ENCODE measurements at places on chromosomes 4 and X.

GRCh38 chrX:2732076-2732475, 19.8 kb upstream of the XG start:
- H3K36me3 ChIP-seq = peaks cover 4% of the 10 kb centered on the region
- H3K27me3 ChIP-seq = no peaks in the 10 kb centered on the region
- no peak for DNase-seq
- H3K27ac ChIP-seq = no peak overlapping the region
- peaks cover 8% of the 10 kb centered on the region for H3K4me1 ChIP-seq

GRCh38 chr4:73684097-73684496, 56.3 kb upstream of the CXCL8 start:
- H3K27ac ChIP-seq = no peak overlapping the region
- no peak for DNase-seq
- peaks cover 9% of the 10 kb centered on the region for H3K27me3 ChIP-seq
- H3K4me3 ChIP-seq = no peak overlapping the region
- H3K36me3 ChIP-seq = no peaks in the 10 kb centered on the region

DNA sequence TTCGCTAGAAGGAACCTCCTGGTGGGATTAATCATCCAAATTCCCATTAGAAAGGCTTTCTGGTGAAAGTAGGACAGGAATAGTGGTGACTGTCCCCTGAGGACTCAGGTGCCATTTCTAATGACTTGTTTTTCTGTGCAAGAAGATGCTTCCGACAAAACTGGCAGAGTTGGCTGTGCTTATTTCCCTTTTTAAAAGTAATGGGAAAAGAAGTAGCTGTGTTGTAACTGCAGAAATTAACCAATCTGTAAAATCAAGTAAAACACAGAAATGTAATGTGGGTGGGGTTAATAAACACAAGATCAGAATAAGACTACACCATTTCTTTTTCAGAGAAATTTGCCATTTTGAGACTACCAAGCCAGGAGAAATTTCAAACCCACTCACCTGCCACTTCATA, 55.0 kb upstream of the FAM9B start:
- H3K4me1 ChIP-seq = peaks cover 19% of the 10 kb centered on the region
- no peak overlapping the region for H3K27ac ChIP-seq
- no peaks in the 10 kb centered on the region for H3K36me3 ChIP-seq
- no peak for DNase-seq

DNA sequence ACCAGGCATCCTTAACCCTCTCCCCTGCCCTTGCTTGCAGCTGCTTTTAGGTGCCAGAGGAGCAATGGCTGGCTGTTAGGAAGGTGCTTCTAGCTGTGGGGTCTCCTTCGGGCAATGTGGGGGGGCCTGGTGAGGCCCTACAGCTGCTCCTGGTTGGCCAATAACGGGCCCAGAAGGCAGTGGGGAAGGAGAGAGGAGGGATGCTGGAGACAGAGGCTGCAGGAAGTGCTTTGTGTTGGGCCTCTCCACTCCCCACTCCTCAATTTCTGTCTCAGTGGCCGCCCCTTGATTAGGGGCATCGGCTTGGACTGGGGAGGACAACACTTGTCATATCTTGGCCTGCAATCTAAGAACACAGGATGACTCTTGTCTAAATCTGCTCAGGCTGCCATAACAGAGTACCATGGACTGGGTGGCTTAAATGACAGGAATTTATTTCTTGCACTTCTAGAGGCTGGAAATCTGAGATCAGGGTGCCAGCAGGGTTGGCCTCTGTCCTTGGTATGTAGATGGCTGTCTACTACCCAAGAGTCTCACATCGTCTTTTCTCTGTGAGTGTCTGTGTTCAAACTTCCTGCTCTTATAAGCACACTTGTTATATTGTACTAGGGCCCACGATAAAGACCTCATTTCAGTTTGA, 374.3 kb downstream of the MID1IP1 start:
- H3K4me3 ChIP-seq = peak overlapping the region; percentile 42
- H3K36me3 ChIP-seq = no peaks in the 10 kb centered on the region
- H3K27ac ChIP-seq = peak overlapping the region; percentile 93
- no peak for DNase-seq
- H3K27me3 ChIP-seq = no peaks in the 10 kb centered on the region

GRCh38 chr4:11049001-11049400, 364.4 kb upstream of the CLNK start:
- H3K36me3 ChIP-seq = peaks cover 17% of the 10 kb centered on the region
- no peak overlapping the region for H3K27ac ChIP-seq
- no peak for DNase-seq
- peaks cover 9% of the 10 kb centered on the region for H3K4me1 ChIP-seq
- H3K27me3 ChIP-seq = no peaks in the 10 kb centered on the region

DNA sequence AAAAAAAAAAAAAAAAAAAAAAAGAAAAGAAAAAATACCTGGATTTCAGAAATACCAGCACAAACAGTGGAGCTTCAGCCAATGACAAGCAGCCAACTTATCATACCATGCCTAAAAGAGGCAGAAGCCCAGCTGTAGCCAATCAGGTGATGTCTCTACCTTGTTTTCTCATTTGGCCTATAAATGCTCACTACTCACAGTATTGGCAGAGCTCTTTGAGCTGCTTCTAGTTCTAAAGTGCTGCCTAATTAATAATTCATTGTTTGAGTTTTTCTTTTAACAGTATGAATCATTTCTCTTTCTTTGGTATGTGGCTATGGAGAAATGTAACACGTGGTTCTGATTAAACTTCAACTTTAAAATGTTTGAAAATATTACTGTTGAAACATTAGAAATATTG, 188.8 kb upstream of the TECRL start:
- no peak overlapping the region for H3K4me3 ChIP-seq
- no peaks in the 10 kb centered on the region for H3K36me3 ChIP-seq
- DNase-seq = no peak
- H3K4me1 ChIP-seq = no peaks in the 10 kb centered on the region
- no peaks in the 10 kb centered on the region for H3K27me3 ChIP-seq
- H3K27ac ChIP-seq = no peak overlapping the region

GRCh38 chr4:181061787-181062186, 1181.4 kb upstream of the TENM3 start:
- H3K4me3 ChIP-seq = no peak overlapping the region
- no peak overlapping the region for H3K27ac ChIP-seq
- H3K27me3 ChIP-seq = no peaks in the 10 kb centered on the region
- H3K36me3 ChIP-seq = no peaks in the 10 kb centered on the region
- no peak for DNase-seq
- H3K4me1 ChIP-seq = no peaks in the 10 kb centered on the region

- no peaks in the 10 kb centered on the region for H3K36me3 ChIP-seq
- no peaks in the 10 kb centered on the region for H3K4me1 ChIP-seq
- DNase-seq = no peak
- peaks cover 3% of the 10 kb centered on the region for H3K27me3 ChIP-seq
- no peak overlapping the region for H3K4me3 ChIP-seq
- H3K27ac ChIP-seq = no peak overlapping the region
Measured at GRCh38 chr4:17718471-17718870, 63.0 kb downstream of the FAM184B start.

DNA sequence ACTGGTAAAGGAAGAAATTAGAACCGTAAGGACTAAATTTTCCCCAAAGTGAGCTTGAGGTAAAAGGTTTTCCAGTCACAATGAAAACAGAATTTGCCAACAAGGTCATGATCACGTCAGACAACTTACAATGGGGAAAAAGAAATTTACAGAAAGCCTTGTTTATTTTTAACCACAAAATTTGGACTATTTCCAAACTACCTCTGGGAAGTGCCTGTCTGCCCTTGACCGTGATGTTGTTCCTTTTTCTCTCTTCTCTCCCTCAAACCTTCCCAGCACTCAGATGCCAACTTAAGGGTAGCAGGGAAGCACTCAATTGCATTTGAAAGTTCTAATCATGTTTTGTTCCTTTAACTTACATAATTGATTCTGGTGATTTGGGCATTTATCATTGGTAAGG, 32.5 kb downstream of the MEPE start:
- H3K4me1 ChIP-seq = no peaks in the 10 kb centered on the region
- no peaks in the 10 kb centered on the region for H3K36me3 ChIP-seq
- no peak for DNase-seq
- peaks cover 10% of the 10 kb centered on the region for H3K27me3 ChIP-seq
- no peak overlapping the region for H3K4me3 ChIP-seq

- peak overlapping the region; percentile 13 for H3K27ac ChIP-seq
- no peaks in the 10 kb centered on the region for H3K27me3 ChIP-seq
- H3K36me3 ChIP-seq = peaks cover 12% of the 10 kb centered on the region
- DNase-seq = no peak
- no peak overlapping the region for H3K4me3 ChIP-seq
- peaks cover 32% of the 10 kb centered on the region for H3K4me1 ChIP-seq
Measured at GRCh38 chr4:39024311-39024865, 7.8 kb downstream of the TMEM156 start.

DNA sequence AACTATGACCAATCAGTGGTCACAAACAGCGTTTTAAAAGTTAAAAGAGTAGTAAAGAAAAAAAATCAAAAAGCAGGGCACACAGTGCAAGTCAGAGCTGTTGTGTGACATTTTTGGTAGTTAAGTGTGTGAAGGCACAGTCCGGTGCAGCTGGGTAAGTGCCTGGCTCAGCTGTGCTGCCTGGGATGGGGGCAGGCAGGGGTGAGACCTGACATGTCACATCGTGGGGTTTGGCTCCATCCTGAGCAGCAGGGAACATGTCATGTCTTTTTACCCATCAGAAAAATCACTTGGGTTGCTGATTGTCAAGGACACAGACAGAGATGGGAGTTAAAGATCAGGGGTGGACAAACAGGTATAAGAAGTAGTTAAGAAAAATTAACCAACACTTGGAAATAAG, 125.1 kb downstream of the NSUN7 start:
- no peaks in the 10 kb centered on the region for H3K36me3 ChIP-seq
- peaks cover 11% of the 10 kb centered on the region for H3K27me3 ChIP-seq
- DNase-seq = no peak

GRCh38 chr4:10579648-10580047, 104.9 kb downstream of the CLNK start:
- no peak overlapping the region for H3K4me3 ChIP-seq
- H3K36me3 ChIP-seq = no peaks in the 10 kb centered on the region
- H3K27me3 ChIP-seq = no peaks in the 10 kb centered on the region

GRCh38 chrX:48826876-48827653, 752 bp downstream of the ERAS start:
- DNase-seq = no peak
- no peak overlapping the region for H3K27ac ChIP-seq
- peak overlapping the region; percentile 44 for H3K4me3 ChIP-seq
- H3K4me1 ChIP-seq = peaks cover 9% of the 10 kb centered on the region

- DNase-seq = no peak
- no peaks in the 10 kb centered on the region for H3K27me3 ChIP-seq
- H3K4me1 ChIP-seq = no peaks in the 10 kb centered on the region
- H3K27ac ChIP-seq = no peak overlapping the region
- H3K36me3 ChIP-seq = no peaks in the 10 kb centered on the region
- no peak overlapping the region for H3K4me3 ChIP-seq
Measured at GRCh38 chr4:73764513-73764912, 24.1 kb downstream of the CXCL8 start.

DNA sequence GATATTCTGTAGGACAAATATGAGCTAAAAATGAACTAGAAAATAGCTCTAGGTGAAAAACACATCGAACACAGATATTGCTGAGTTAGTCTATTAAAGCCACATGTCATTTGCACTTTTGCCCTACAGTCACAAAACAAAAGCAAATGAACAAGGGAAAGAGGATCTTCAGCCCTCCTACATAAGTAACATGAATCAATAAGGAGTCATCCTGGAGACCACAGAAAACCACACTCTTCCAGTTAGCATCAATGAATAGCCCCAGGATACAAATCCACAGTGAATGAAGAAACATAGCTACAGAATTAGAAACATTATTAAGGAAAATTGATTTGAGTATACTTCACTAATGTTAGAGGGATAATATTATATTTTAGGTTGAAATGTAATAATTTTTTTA, 311.4 kb downstream of the MAPK10 start:
- H3K4me1 ChIP-seq = no peaks in the 10 kb centered on the region
- no peak overlapping the region for H3K27ac ChIP-seq
- H3K36me3 ChIP-seq = no peaks in the 10 kb centered on the region
- DNase-seq = no peak
- peaks cover 17% of the 10 kb centered on the region for H3K27me3 ChIP-seq

DNA sequence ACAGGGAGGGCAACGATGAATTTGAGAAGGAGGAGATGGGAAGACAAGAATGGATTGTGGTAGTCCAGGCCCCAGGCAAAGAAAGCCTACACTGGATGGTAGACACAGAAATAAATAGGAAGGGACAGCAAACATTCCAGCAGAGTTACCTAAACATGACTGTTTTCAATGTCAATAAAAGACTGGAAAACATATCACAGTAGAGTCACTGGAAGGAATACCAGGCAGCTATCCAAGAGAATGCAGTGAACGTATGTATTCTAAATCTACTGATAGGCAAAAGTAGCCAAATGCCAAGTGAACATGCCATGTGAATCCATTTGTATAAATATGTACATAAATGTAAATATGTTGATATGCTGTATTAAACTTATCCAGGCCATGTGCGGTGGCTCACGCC, 183.0 kb downstream of the PALLD start:
- no peak overlapping the region for H3K4me3 ChIP-seq
- no peak for DNase-seq

GRCh38 chr4:37891260-37892159, 626 bp downstream of the TBC1D1 start:
- DNase-seq = peak; percentile 40
- H3K36me3 ChIP-seq = peaks cover 4% of the 10 kb centered on the region
- peaks cover 24% of the 10 kb centered on the region for H3K4me1 ChIP-seq
- no peaks in the 10 kb centered on the region for H3K27me3 ChIP-seq

DNA sequence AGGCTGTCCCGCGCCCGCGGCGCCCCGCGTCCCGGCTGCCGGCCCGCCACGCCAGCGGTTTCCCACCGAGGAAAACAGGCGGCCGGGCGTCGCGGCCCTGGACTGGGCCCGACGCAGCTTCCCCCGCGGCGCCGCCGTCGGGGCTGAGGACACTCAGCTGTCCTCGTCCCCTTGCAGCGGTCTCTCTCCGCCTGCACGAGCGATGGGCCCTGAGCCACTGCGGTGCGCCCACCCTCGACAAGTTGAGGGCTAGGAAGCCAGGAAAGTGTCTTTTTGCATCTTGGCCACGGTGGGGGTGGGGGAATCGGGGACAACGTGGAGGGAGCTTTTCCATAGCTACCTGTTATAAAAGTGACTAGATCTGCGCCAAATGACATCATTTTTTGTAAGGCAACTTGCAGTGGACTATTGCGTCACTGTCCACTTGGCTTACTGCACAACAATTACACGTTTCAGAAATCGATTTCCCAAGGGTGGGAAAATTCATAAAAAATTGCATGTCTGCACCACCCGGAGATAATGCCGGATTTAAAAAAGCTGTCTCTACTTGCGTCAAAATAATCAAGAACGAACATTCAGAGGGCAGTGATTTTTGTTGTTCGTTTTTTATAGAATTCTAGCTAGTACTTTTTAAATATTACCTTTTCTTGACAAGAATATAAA, 1.1 kb downstream of the KLHL15 start:
- peak overlapping the region; percentile 96 for H3K27ac ChIP-seq
- H3K4me3 ChIP-seq = peak overlapping the region; percentile 76
- no peak for DNase-seq
- no peaks in the 10 kb centered on the region for H3K27me3 ChIP-seq
- H3K4me1 ChIP-seq = peaks cover 26% of the 10 kb centered on the region

DNA sequence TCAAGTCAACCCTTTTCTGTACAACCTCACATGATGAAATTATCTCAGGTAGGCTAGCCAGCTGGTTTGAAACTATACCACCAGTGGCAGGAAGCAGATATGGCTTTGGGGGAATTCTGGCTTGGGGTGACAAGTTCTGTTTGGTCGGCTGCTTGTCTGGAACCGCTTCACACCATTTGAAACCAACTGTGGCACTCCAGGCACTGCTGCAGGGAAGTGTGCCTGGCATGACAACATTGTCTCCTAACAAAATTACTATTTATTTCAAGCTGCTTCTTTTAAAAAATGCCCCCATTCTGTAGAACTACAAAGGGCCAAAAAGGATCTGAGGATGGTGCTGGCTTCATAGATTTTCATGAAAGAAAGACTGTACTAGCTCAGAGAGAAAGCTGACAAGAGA, 37.1 kb upstream of the GPM6B start:
- no peaks in the 10 kb centered on the region for H3K27me3 ChIP-seq
- H3K36me3 ChIP-seq = peaks cover 4% of the 10 kb centered on the region
- no peak overlapping the region for H3K4me3 ChIP-seq
- H3K27ac ChIP-seq = no peak overlapping the region
- DNase-seq = no peak
- H3K4me1 ChIP-seq = peaks cover 5% of the 10 kb centered on the region

All from naive thymus-derived CD8-positive, alpha-beta T cell (primary cell).